B cell (primary cell): ENCODE measurements at places on chromosomes 5 and 9. TPM values are rescaled to one million over a fixed set of nuclear protein-coding genes. Genes with fewer than 3 reads are reported as not detected.

Gene SUSD1
- polyA plus RNA-seq = 7.5 and 8.9 TPM in 2 replicates

Gene CTSV
- not detected in 2 replicates for polyA plus RNA-seq

Gene ADGRV1
- 0.07 TPM in 1 of 2 replicates, not detected in the other for polyA plus RNA-seq

GRCh38 chr9:127305838-127306226, 41.3 kb downstream of the GARNL3 start:
- DNase-seq = no peak

DNA sequence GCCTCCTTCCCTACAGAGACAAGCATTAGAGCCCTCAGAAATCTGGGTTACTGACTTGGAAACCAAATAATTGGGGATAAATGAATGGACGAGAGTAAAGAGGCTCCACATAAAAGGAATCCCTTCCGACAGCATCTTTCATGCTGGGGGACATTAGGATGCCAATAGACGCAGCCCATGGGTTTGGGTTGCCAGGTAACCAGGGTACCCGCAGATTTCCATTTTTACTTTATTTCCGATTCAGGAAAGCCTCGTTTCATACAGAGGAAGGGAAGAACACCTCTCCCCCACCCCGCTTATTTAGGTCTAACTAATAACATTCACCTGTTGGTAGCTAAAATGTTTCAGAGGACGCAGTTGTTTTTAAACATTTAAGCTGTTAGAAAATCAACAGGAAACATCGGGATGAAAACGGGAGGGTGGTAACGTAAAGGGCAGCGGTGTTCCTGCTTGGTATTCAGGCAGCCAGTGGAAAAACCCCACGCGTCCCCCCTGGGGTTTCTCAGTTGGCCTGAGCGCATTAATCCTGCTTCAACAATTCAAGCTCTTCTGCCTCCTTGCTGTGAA, 179.5 kb downstream of the YTHDC2 start:
- no peak for DNase-seq

GRCh38 chr5:126812199-126812570, 35.2 kb downstream of the LMNB1 start:
- DNase-seq = no peak

DNA sequence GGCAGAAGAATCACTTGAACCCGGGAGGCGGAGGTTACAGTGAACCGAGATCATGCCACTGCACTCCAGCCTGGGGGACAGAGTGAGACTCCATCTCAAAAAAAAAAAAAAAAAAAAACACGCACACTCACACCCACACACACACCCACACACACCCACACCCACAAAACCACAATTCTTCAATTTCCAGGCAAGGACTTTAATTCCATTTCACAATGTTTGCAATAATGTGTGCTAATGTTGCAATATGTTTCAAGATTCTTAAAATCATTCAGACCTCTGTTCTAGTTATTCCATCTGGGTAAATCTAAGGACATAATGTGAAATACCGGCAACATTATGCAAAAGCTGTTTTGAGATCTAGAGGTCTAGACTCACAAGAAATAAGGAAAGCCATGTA, 28.3 kb downstream of the CCDC69 start:
- no peak for DNase-seq

- DNase-seq = no peak
Observed at GRCh38 chr5:36666986-36667385, 60.6 kb downstream of the SLC1A3 start.

GRCh38 chr9:134618163-134618832, 23.3 kb upstream of the COL5A1 start:
- DNase-seq = no peak

DNA sequence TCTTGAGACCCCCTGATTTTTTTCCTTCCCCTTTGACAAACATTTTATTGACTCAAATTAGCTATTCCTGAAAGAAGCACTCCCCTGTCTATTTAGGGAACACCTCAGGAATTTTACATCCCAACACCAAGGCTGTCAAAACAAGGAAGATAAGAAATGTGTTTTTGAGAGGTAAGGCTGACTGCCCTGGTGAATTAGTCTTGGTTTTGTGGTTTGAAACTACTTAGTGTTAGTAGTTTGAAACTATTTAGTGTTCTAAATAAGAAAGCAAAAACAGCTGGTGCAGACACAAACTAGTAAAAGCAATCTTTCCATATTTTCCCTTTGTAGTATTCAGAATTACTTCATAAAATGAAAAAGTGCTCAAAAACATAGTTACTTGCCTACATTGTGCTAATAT, 120.7 kb downstream of the PCSK1 start:
- DNase-seq = no peak
